Hematopoietic multipotent progenitor cell treated with erythropoietin and hydrocortisone succinate and interleukin-3 and kit ligand, for 17 days (in vitro differentiated cells): ENCODE measurements at places on chromosomes 13 and 19.

GRCh38 chr13:23934520-23934919 is 37.2 kb upstream of the C1QTNF9B start:
- DNase-seq: no peak

- DNase-seq: no peak
Measured at GRCh38 chr19:20237773-20238623, 71.0 kb downstream of the ZNF486 start.

- no peak for DNase-seq
Measured at GRCh38 chr13:99866781-99867180, 104.8 kb downstream of the ZIC5 start.

- DNase-seq: no peak
Measured at GRCh38 chr13:59488436-59488835, 675.3 kb downstream of the DIAPH3 start.

DNA sequence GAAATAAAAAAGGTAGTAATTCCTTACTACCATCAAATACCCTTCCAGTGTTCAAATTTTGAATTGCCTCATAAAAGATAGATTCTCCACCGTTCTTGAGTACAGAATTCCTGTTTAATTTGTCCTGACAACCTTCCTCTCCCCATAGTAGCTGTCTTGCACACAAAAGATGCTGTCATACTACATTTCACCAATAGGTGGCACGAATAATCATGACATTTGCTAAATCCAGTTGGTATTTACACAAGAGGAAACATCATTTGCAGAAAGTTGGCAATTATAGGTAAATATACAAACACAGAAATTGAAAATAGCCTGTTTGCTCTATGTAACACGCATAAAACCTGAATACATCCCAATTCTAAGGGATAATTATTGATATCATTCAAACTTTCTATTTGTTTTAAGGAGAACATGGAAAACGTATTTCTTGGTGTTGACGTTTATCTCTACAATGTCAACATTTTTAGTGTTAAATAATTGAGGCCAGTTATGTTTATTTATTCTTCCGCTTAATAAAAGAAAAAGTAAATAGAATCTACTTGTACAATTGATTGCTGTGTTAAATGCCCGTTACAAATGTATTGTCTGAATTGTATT is 58.3 kb upstream of the CLDN10 start:
- DNase-seq: peak; percentile 43

DNA sequence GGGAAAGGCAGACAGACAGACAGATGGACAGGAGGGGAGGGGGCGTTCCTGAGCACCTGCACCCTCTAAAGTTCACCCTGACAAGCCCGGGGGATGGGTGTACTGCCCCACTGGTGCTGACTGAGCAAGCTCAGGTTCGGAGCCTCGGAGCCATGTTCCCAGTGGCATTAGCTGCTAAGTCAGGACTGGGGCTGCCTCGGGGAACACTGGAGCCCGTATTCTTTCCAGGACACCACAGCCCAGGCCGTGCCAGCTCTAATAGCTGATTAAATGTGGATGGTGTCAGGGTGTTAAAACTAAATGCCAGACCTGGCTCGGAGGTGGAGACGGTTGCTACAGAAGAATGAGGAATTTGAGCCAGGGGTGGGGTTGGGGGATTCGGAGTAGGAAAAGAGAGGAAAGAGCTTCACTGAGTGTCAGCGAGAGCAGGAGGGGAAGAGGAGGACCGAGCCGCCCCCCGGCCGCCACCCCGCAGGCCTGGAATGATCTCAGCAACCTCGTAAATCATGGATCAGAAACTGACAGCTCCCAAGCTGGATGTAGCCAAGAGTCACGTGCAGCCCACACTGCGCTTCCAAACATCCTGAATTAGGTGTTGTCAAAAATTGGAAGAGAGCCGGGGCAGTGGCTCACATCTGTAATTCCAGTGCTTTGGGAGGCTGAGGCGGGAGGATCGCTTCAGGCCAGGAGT is 10.4 kb downstream of the MAP2K2 start:
- DNase-seq: no peak

GRCh38 chr13:52002361-52002760 is 8.9 kb downstream of the ATP7B start:
- DNase-seq: no peak

DNA sequence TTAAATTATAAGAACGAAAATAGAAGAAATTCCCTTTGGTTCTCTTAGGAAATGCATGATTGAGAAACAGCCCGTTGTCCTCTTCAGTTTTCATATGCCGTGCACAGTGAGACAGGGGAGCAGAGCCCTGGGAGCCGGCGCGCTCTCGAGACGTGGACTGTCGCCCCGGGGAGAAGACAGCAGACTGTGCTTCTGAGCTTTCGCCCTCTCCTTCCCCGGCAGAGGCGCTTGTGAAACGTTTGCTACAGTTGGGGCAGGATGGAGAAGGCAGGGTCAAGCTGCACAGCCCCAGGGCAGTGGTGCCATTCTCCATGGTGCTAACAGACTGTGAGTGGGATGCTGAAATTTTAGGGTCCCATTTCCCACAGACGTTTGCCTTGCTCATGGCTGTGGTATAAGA is 192.2 kb upstream of the KL start:
- DNase-seq: no peak

- no peak for DNase-seq
Measured at GRCh38 chr13:78884571-78884970, 225.6 kb upstream of the OBI1 start.

DNA sequence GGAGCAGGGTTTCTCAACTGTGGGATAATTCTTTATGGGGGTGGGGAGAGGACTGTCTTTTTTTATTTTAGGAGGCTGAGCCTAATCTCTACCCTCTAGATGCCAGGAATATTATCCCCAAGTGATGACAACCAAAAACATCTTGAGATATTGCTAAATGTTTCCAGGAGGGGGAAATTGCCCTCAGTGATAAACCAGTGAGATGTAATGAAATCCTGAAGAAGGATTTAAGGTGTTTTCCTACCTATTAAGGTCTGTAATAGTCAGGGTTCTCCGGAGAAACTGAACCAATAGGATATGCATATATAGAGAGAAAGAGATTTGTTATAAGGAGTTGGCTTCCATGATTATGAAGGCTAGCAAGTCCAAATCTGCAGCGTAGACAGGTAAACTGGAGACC is 208.3 kb upstream of the MIR17HG start:
- no peak for DNase-seq

- DNase-seq: no peak
Measured at GRCh38 chr19:51599084-51599483, 28.0 kb downstream of the ZNF175 start.

DNA sequence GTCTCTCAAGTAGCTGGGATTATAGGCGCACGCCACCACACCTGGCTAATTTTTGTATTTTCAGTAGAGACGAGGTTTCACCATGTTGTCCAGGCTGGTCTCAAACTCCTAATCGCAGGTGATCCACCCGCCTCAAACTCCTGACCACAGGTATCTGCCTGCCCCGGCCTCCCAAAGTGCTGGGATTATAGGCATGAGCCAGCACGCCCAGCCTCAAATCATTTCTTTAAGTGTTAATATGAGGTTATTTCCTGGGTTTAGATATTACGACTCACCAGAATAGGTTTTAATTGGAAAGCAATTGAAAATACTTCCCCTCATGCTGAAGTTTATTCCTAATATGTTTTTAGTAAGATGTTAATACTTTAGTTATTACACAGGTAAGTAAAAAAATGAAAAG is 144.5 kb downstream of the NUFIP1 start:
- DNase-seq: no peak

DNA sequence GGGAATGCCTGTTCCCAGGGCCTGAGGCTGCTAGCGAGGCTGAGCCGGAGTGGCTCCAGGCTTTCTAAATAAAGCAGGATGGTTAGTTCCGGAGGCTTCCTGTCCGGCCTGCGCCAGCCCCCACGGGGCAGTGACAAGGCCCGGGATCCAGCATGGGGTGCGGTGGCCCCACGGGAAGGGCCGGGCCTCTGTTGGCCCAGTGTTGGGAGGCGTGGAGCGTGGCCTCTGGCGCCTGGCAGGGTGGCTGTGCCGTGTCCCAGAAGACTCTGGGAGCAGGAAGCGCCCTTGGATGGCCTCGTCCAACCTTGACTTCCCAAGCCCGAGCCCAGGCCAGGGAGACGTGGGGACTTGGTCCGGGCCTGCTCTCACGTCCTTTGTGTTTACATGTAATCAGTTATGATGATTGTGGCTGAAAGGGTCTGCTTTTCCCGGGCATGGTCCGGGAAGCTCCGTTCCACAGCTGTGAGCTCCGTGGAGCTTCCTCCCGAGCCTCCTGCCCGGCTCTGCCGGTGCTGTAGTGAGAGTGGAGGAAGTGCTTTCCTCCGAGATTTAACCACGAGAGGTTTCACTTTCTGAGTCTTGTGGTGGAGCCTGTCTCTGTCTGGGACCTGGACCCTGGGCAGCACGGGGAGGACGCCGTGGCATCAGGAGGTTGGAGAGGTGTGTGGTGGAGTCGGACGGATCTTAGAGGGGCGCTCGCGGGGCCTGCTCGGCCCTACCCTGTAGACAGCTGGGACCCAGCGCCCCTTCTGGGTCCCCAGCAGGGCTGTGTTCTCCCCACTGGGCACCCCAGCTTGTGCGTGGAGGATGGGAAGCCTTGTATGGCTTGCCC is 4.6 kb downstream of the GNA11 start:
- no peak for DNase-seq

- no peak for DNase-seq
Measured at GRCh38 chr19:49923055-49924003, 5.7 kb upstream of the ATF5 start.

DNA sequence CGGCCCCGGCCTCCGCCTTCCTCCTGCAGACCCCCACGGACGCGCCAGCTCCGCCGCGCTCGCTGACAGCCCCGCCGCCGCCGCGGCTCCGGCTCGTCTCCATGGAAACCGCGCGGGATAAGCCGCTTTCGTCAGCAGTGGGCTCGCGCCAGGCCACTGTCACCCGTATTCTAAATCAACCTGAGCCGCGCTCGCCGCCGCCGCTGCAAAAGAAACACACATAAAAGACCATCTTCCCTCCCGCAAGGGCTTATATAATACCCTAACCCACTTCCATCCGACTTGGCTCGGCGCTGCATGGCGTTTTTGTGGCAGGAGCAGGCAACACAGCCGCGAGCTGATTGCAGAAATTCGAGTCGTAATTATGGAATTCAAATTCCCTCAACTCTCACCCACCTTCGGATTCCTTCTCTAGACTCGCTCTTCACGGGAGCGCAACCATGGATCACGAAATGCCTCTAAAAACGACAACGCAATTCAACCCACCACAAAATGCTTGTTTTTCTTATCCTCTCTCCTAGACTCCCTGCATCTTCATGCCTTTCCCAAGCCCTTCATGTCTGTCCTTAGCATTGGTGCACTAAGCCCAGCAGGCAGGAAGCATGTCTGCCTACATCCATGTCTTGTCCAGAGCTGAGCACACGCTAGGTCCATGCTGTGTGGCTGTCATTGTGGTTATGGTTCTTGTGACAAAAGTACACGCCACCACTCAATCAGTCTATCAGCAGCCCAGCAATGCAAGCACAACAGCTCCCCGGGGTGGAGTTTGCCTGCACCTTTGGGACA is at the start of gene AMER2:
AMER2 (minus strand) TSS at position 772 of the 786 bp plus-strand sequence; CDS start at position 103, 669 bp downstream.
- DNase-seq: no peak

GRCh38 chr19:41366089-41366488 is 2.1 kb upstream of the B9D2 start:
- no peak for DNase-seq

GRCh38 chr13:43446126-43446525 is 340.6 kb downstream of the ENOX1 start:
- DNase-seq: no peak

DNA sequence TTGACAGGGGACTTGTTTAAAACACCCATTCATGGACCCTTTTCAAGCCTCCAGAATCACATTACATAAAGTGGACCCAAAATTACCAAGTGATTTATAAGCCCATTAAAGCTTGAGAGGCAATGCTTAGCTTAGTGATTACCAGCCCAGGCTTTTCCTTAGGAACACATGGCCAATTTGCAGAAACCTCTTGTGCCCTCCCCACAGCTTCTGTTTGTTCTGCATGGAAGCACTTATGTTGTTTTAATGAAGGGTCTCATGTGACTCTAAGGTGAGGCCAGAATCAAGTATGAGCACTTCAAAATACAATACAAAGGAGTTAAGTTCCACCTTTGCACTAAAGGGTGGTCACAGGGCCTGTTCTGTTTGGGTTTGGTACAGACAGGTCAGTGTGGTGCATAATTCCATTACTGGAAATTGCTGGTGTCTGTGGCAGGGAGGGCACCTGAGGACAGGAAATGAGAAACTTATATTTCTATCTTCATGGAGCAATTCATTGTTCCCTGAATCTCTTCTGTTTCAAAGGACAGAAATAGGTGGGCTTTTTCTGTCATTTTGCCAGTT is 15.3 kb downstream of the ZNF486 start:
- no peak for DNase-seq

DNA sequence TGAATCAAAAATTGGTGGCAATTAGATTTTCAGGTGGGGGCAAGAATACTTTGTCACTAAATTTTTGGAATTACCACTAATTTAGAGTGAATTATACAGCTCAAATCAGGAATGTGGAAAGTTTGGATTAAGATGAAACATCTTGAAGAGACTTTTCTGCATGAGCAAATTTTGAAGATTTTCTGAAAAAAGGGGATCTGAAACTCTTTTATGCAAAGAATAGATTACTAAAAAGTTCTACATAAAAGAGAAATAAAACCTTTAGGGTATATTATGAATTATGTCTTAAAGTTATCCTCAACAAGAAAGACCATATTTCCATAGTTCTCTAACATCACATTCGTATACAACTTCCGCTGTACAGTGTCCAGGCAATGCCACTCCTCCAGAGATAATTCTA is 36.7 kb downstream of the ZNF93 start:
- DNase-seq: no peak

GRCh38 chr13:85671336-85671735 is 127.9 kb downstream of the SLITRK6 start:
- DNase-seq: no peak

DNA sequence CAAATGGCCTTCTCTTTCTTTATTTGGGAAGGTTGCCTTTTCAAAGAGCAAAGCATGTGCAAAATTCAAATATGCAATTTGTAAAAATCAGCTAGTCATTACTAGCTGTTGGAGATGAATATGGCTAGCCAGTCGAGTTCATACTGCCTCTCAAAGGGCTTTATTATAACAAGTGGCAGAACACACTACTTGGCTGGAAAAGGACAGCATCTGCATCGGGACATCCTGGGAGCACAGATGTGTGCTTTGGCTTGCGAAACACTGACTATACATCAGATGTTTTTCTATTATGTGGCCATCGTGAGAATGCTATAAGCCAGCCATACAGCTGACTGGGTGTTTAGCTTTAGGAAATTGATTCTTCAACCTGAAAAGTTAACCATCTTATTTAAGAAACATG is 424.2 kb downstream of the KCTD12 start:
- no peak for DNase-seq

- no peak for DNase-seq
Measured at GRCh38 chr19:44455100-44455499, 6.8 kb upstream of the ZNF229 start.

GRCh38 chr13:94305463-94305862 is 174.0 kb downstream of the DCT start:
- no peak for DNase-seq

DNA sequence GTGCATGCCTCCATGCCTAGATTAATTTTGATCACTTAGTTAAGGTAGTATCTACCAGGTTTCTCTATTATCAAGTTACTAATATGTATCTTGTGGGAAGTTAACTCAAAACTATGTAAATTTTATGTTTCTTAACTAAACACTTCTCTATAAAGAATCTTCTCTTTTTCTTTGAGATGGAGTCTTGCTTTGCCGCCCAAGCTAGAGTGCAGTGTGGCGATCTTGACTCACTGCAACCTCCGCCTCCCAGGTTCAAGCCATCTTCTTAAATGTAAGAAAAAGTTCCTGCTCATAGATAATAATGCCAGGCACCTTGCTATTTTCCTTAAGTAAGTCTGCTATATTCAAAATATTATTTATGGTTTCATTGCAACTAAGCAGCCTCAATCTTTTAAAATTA is 58.4 kb downstream of the ELF1 start:
- DNase-seq: no peak
